Panc1 (cell line): ENCODE measurements at places on chromosomes 5 and 9. TPM values are rescaled to one million over a fixed set of nuclear protein-coding genes. Genes with fewer than 3 reads are reported as not detected.

The ZSWIM6 gene
- 10.8 TPM for total RNA-seq

The SPAAR gene
- not detected for total RNA-seq

The NR5A1 gene
- total RNA-seq: 2.5 TPM

The ZNF883 gene
- not detected for total RNA-seq

The ERCC6L2 gene
- total RNA-seq: 39.7 TPM

The KLHL3 gene
- total RNA-seq: 1.9 TPM

The GFI1B gene
- 0.08 TPM for total RNA-seq

The FAM221B gene
- not detected for total RNA-seq

The CDKN2B gene
- 0.05 TPM for total RNA-seq

The PLPP7 gene
- 3.3 TPM for total RNA-seq

The HACD4 gene
- 0.13 TPM for total RNA-seq

The PLAC8L1 gene
- 0.49 TPM for total RNA-seq

DNA sequence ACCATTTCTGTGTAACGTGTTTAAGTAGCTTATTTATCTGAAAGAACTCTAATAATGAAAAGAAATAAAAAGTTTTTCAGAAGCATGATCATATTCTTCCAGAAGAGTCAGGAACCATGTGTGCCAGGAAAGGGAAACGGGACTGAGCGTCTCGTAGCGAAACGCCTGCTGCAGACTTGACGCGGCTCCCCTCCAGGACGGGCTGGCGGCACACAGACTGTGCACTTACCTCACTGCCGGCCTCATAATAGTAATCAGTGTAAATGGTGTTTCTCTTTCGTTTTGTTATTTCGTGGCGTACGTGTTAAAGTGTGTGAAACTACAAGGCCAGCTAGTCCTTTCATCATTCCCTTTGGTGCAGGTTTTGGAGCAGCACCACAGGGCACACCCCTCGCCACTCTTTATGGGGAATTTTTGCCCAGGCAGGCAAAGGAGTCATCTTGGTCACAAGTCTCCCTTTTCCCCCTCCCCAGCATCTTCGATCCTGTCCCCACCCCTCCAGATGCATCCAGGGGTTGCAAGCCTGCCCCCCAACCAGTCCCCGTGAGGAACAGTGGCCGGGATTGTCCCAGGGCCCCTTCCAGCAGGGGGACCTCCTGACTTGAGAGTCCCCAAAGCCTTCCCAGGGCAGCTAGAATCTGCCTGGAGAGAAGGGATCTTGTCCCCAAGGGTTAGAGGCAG lies 233.1 kb downstream of the FANCC start:
- no peak for DNase-seq

- peak; percentile 71 for DNase-seq
Measured at GRCh38 chr9:109244179-109245132, 76.4 kb downstream of the EPB41L4B start.

GRCh38 chr9:134894136-134894860 lies 13.7 kb downstream of the FCN2 start:
- no peak for DNase-seq

- no peak for DNase-seq
Measured at GRCh38 chr5:124460642-124461041, 285.8 kb downstream of the ZNF608 start.

DNA sequence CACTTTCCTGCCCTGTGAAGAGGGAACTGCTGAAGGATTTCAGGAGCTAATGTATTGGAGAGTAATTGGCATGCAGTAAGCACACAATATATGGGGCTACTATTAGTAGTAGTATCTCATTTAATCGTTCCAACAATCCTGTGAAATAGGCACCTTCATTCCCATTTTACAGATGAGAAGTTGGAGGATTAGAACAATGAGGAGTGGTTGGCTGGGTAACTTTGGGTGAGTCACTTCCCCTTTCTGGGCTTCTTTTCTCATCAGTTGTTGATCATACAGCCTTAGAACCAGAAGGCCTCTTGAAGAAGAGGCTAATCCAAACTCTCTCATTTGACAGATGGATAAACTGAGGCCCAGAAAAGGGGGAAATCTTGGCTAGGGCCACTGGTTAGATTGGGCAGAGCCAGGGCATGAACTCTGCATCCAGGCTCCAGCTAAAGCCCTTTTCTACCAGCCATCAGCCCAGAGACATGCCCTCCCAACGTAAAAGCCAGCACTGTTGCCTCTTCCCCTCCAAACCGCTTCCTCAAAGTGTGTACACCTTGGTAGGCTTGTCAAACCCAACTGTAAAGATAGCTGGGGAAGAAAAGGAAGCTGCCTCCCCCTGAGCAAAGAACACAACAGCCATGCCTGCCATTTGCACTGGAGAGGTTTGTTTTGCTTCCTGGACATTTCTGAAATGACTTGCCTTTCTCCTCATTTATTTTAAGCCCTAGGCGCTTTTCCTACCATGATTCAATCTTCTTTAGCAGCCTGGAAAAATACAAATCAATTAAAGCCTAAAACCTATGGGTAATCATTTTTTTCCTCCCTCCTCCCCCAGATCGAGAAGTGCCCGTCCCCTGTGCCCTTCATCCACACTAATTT lies 992 bp downstream of the SPACA9 start:
- DNase-seq: no peak

- DNase-seq: peak; percentile 25
Measured at GRCh38 chr9:86405926-86406325, 51.7 kb upstream of the TUT7 start.

DNA sequence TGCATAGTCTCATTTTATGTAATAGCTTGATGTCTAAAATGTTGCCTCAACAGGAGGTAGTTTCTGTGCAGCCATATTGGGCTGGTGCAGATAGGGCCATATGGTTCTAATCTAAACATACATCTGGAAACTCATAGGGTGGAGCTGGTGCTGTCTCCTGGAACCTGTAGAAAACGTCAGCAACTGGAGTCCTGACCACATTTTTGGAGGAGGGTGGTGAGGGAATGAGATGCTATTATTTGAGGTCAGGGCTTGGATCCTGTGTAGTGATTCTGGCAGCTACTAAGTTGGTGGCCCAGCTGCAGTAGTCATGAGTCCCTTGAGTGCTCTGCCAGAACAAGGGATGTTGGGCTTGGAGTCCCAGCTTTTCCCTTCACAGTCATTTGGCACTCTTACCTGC lies 14.1 kb downstream of the MAN2A1 start:
- DNase-seq: no peak

DNA sequence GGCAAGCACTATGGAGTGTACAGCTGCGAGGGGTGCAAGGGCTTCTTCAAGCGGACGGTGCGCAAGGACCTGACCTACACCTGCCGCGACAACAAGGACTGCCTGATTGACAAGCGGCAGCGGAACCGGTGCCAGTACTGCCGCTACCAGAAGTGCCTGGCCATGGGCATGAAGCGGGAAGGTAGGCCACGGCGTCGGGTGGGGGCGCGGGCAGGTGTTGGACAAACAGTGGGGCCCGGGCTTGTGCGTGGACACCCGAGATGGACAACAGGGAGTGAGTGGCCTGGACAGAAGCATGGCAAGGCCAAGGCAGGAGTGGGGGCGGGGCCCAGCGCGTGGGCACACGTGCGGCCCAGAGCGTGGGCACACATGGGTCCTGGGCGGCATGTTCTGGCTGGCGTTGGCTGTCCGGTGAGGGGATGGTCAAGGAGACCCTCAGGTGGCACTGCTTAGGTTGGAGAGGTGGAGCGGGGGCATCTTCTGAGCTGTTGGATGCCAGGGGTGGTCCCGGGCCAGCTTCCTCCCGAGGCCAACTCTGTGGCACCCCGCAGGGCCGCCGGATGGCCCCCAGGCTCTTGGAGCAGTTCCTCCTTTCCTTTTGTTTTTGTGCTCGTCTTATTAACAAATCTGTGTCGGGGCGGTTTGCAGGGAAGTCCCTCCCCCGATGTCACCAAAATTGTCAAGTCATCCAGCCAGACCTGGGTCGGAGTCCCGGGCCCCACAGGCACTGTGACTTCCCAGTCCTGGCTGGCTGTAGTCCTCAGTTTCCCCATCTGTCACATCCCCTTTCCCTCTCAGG lies 82.9 kb downstream of the RXRA start:
- no peak for DNase-seq

GRCh38 chr5:32074401-32074800 lies 99.7 kb downstream of the GOLPH3 start:
- no peak for DNase-seq

GRCh38 chr5:1111727-1112289 lies at the start of gene SLC12A7:
Gene SLC12A7 (minus strand): TSS chr5:1112063. CDS start chr5:1111991, 72 bp downstream.
- DNase-seq: no peak

DNA sequence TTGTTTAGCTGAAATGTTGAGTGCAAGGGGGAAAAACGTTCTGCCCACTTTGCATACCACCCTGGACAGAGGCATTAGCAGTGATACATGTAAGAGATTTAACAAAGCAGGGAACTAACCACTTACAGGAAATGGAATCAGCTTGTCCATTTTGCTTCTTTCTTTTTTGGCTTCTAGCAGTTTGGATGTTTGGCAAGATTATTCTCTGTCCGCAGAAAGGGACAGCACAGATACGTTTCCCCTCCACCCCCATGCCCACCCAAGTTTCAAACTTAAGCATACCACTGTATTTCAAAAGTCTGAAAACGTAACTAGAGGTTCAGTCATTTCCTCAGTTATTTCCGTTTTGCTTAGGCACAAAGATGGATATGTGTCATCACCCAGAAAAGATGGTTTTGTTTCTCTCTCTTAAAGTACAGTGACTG lies 118.4 kb downstream of the GDNF start:
- DNase-seq: no peak
